ENCODE measurements at places on chromosomes 1 and 21. TPM values are rescaled to one million over a fixed set of nuclear protein-coding genes. Genes with fewer than 3 reads are reported as not detected.

GRCh38 chr1:54798769-54799641 is 2.1 kb downstream of the TTC22 start:
- no peaks in the 10 kb centered on the region for H3K36me3 ChIP-seq
- peak overlapping the region; percentile 79 for H3K27ac ChIP-seq
- peak; percentile 37 for DNase-seq

- H3K4me1 ChIP-seq, result no peaks in the 10 kb centered on the region
- H3K27ac ChIP-seq, result no peak overlapping the region
- no peaks in the 10 kb centered on the region for H3K36me3 ChIP-seq
- H3K27me3 ChIP-seq, result no peaks in the 10 kb centered on the region
- no peak for DNase-seq
These were observed 7.7 kb upstream of the PAFAH2 start for GRCh38 chr1:26005434-26006105.

GRCh38 chr1:2124446-2125198 is 70.0 kb downstream of the FAAP20 start:
- DNase-seq, result no peak
- H3K36me3 ChIP-seq, result peaks cover 3% of the 10 kb centered on the region
- H3K4me3 ChIP-seq, result no peak overlapping the region
- peaks cover 3% of the 10 kb centered on the region for H3K27me3 ChIP-seq
- no peak overlapping the region for H3K27ac ChIP-seq
- H3K4me1 ChIP-seq, result peaks cover 8% of the 10 kb centered on the region

TFF2 gene
- not detected for total RNA-seq

HSF2BP gene
- total RNA-seq, result 0.68 TPM

SPOCD1 gene
- total RNA-seq, result not detected

PRR9 gene
- total RNA-seq, result not detected

NCF2 gene
- 4.0 TPM for total RNA-seq
